ENCODE measurements at places on chromosomes 2 and 18.

DNA sequence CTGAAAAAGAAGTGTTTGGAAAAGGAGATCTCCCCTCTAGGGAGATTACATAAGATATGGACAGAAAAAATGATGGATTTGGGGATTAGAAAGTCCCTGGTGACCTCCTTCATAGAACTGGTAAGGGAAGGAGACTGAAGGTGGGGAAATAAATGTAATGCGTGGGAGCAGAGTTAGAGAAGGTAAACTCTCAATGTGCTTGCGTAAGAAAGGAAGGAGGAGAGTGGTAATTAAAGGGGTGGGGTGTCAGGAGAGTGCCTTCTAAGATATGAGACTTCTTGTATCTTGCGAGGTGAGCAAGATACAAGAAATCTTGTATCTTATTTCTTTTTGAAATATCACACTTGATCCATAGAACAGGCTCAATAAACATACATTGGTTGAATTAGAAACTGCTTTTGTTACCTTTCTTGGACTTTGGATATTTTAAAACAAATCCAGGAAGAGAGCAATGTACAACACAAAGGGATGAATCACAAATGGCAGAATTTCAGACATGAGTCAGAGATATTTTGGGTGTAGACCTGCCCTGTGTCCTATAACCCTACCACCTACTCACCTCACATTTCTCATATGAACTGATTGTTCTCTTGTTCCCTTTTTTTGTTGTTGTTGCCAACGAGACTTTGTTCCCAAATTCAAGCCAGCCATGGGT, 342.4 kb downstream of the INSIG2 start:
- peaks cover 26% of the 10 kb centered on the region for H3K4me1 ChIP-seq
- no peak overlapping the region for H3K27ac ChIP-seq
- H3K27me3 ChIP-seq: no peaks in the 10 kb centered on the region
- no peaks in the 10 kb centered on the region for H3K36me3 ChIP-seq

DNA sequence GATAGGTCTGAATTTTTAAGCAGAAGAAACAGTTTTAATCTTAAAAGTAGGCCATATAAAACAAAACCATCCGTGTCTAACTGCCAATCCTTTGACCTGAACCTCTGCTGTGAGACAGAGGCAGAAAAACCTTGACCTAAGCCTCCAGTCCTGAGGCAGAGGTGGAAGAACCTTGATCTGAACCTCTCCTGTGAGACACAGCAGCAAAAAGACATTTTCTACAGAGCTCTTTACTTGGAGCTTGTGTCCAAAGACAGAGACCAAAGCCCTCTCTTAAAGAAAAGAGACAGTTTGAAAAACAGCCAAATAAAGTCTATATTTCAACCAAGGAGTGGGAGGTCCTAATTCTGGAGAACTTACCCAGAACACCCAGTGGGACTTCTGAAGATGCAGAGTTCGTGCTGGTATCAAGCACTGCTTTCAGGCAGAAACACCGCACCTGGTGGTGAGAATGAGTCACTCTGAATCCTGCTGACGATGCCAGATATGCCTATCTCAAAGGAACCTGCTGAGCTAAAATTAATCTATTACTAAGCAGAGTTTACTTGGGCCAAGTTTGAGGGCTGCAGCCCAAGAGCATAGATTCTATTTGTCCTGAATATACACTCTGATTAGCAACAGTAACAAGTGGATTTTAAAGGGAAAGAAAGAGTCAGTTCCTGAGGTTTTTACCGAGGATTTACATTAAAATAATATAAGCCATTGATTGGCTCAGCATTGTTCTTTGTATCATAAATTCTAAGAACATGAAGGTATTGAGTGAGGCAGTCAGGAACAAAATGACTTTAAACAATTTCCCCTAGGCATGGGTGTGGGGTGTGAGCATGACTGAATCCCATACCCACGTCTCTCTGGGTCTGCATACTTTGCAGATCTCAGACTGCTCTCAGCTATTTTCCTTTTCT, 806.4 kb downstream of the TRIB2 start:
- H3K36me3 ChIP-seq: no peaks in the 10 kb centered on the region
- peaks cover 23% of the 10 kb centered on the region for H3K4me1 ChIP-seq
- no peak overlapping the region for H3K27ac ChIP-seq

GRCh38 chr2:158179660-158180059, 78.0 kb downstream of the UPP2 start:
- H3K36me3 ChIP-seq: no peaks in the 10 kb centered on the region
- peaks cover 4% of the 10 kb centered on the region for H3K27me3 ChIP-seq
- H3K4me1 ChIP-seq: peaks cover 27% of the 10 kb centered on the region
- H3K27ac ChIP-seq: no peak overlapping the region

DNA sequence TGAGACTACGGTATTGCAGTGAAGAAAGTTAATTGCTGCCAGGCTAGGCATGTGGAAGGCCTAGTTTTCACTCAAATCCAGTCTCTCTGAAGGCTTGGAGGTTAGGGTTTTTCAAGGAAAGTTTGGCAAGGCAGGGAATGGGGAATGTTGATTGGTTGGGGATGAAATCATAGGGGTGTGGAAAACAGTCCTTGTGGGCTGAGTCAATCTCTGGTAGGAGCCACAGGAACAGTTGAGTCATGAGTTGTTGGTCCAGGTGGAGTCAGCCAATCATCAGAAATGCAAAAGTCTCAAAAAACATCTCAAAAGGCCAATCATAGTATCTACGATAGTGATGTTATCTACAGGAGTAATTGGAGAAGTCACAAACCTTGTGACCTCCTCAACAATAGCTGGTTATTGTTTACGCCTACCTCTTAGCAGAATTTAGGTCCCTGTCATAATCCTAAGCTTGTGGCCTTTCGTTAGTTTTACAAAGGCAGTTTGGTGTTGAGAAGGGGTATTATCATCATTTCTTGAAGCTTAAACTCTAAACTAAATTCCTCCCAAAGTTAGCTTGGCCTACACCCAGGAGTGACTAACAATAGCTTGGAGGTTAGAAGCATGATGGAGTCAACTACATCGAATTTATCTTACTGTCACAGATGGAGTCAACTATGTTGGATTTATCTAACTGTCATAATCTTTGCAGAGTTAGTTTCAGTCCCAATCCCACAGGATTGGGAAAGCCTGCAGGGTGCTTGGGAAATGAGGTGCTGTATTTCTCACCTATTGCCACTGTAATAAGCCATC, 33.7 kb upstream of the APCDD1 start:
- no peak for DNase-seq
- peaks cover 5% of the 10 kb centered on the region for H3K4me1 ChIP-seq

GRCh38 chr2:78418021-78418420, 607.5 kb upstream of the REG3G start:
- no peaks in the 10 kb centered on the region for H3K36me3 ChIP-seq
- no peak for DNase-seq
- H3K27ac ChIP-seq: no peak overlapping the region
- no peaks in the 10 kb centered on the region for H3K4me1 ChIP-seq

GRCh38 chr18:59062643-59063006, 77.1 kb upstream of the SEC11C start:
- H3K4me1 ChIP-seq: peaks cover 4% of the 10 kb centered on the region
- no peak for DNase-seq
- no peak overlapping the region for H3K27ac ChIP-seq
- no peak overlapping the region for H3K4me3 ChIP-seq
- no peaks in the 10 kb centered on the region for H3K27me3 ChIP-seq

- H3K27ac ChIP-seq: no peak overlapping the region
- no peak for DNase-seq
- no peak overlapping the region for H3K4me3 ChIP-seq
Measured at GRCh38 chr2:20198001-20198400, 26.9 kb downstream of the SDC1 start.

DNA sequence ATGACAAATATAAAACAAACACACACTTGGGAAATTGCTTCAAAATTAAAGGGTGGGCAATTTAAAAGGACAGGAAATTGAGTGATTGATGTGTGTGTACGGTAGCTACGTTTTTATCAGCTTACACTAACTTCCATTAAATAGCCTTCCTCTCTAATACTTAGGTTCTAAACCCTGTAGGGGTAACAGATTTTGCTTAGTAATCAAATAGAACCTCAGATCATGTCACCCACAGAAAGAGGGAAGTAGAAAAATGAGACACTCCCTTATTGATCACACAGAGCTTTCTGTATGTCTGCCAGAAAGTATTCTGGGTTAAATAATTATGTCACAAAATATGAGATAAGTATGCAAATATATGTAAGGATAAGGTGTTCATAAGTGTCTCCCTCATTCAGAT, 93.3 kb downstream of the ICA1L start:
- DNase-seq: no peak
- H3K4me1 ChIP-seq: peaks cover 4% of the 10 kb centered on the region
- H3K27ac ChIP-seq: no peak overlapping the region

- H3K27me3 ChIP-seq: no peaks in the 10 kb centered on the region
- H3K4me1 ChIP-seq: peaks cover 15% of the 10 kb centered on the region
- H3K36me3 ChIP-seq: no peaks in the 10 kb centered on the region
Measured at GRCh38 chr18:58593938-58594337, 35.0 kb downstream of the ALPK2 start.

GRCh38 chr2:86223927-86224560, 24.8 kb downstream of the MRPL35 start:
- H3K4me3 ChIP-seq: no peak overlapping the region
- no peak overlapping the region for H3K27ac ChIP-seq
- no peaks in the 10 kb centered on the region for H3K36me3 ChIP-seq
- DNase-seq: no peak
- H3K27me3 ChIP-seq: no peaks in the 10 kb centered on the region

DNA sequence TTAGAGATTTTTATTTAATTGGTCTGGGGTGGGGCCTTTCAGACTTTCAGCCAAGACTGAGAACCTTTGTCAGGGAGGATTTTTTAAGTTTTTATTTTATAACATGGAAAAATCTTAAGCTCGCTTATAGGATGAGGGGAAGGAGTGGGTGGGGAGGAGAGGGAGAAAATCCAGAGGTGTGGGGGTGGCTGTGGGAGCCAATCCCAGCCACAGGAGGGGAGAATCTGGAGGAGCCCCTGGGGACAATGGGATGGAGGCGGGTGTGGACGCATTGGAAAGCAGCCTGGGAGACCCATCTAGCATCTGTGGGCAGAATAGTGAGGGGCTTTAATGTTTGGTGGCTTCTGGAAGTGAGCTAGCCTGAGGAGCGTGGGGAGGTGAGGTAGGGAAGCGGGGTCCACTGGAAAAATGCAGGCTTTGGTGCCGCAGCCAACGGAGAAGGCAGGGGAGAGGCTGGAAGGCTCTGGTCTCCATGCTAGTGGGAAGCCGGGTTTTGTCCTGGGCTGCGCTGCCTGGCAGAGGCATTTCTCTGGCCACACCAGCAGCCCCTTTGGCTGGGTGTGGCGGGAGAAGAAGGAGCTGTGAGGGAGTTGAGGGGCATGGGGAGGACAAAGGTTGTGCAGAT, 11.5 kb upstream of the INPP5D start:
- H3K4me1 ChIP-seq: peaks cover 58% of the 10 kb centered on the region
- no peaks in the 10 kb centered on the region for H3K27me3 ChIP-seq
- no peaks in the 10 kb centered on the region for H3K36me3 ChIP-seq
- H3K4me3 ChIP-seq: no peak overlapping the region
- no peak overlapping the region for H3K27ac ChIP-seq
- DNase-seq: no peak

GRCh38 chr2:46117379-46117778, 179.8 kb upstream of the EPAS1 start:
- H3K4me3 ChIP-seq: no peak overlapping the region
- DNase-seq: no peak
- H3K27ac ChIP-seq: no peak overlapping the region
- no peaks in the 10 kb centered on the region for H3K27me3 ChIP-seq

- peaks cover 24% of the 10 kb centered on the region for H3K36me3 ChIP-seq
- H3K27ac ChIP-seq: peak overlapping the region; percentile 66
- H3K4me3 ChIP-seq: no peak overlapping the region
- H3K27me3 ChIP-seq: no peaks in the 10 kb centered on the region
- peak; percentile 82 for DNase-seq
Measured at GRCh38 chr2:231563378-231563961, 29.2 kb upstream of the TEX44 start.

- H3K4me3 ChIP-seq: no peak overlapping the region
- no peaks in the 10 kb centered on the region for H3K27me3 ChIP-seq
- no peaks in the 10 kb centered on the region for H3K36me3 ChIP-seq
- no peak overlapping the region for H3K27ac ChIP-seq
- no peak for DNase-seq
- no peaks in the 10 kb centered on the region for H3K4me1 ChIP-seq
Measured at GRCh38 chr18:39198376-39198775, 1632.8 kb upstream of the CELF4 start.

- no peak overlapping the region for H3K27ac ChIP-seq
- H3K4me3 ChIP-seq: peak overlapping the region; percentile 76
- H3K4me1 ChIP-seq: peaks cover 25% of the 10 kb centered on the region
- H3K36me3 ChIP-seq: peaks cover 22% of the 10 kb centered on the region
- H3K27me3 ChIP-seq: peaks cover 17% of the 10 kb centered on the region
Measured at GRCh38 chr2:174246944-174247381, 1.4 kb downstream of the OLA1 start.

GRCh38 chr2:138087751-138088593, 123.7 kb downstream of the HNMT start:
- H3K27me3 ChIP-seq: no peaks in the 10 kb centered on the region
- no peaks in the 10 kb centered on the region for H3K4me1 ChIP-seq
- H3K4me3 ChIP-seq: no peak overlapping the region
- no peak for DNase-seq

DNA sequence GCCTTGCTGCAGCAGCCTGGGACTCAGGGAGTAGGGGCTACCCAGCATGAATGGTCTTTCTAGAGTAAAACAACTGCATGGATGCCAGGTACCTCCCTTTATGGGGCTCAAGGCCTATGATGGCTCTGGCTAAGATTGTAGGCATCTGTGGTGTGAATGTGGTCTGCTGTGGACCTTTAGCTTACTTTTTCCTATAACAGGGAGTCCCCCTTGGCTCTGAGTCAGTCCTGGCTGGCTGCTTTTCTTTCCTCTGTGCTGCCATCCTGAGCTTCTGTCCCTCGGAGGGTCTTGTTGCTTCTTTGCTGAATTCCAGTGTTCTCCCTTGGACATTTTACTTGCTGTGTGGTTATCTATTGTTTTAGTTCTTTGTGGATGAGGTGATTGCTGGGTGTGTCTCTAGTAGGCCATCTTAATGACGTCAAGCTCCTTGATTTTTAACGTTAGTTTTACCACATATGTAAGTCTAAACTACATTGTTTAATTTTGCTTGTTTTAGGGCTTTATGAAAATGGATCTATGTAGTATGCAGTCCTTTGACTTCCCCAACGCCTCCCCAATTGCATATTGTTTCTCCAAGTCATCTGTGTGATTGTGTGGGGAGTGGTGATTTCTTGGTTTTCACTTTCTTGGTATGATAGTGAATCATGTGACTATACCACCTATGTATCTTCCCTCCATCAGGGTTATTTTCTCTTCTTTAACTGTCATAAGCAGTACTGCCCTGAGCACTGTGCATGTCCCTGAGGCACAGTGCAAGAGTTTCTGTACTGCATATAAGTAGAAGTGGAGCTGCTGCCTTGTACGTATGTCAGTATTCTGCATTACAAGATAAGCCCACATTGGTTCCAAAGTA, 92.4 kb downstream of the NCK2 start:
- no peak overlapping the region for H3K4me3 ChIP-seq
- DNase-seq: no peak
- H3K27ac ChIP-seq: no peak overlapping the region

- no peak overlapping the region for H3K27ac ChIP-seq
- peaks cover 31% of the 10 kb centered on the region for H3K4me1 ChIP-seq
- DNase-seq: no peak
- no peak overlapping the region for H3K4me3 ChIP-seq
Measured at GRCh38 chr18:46294318-46294717, 190.1 kb downstream of the HAUS1 start.

Data from WTC11 (cell line).